Activated CD4-positive, alpha-beta T cell treated with anti-CD3 and anti-CD28 coated beads for 1 hour (primary cell): ENCODE measurements at places on chromosomes 4 and X.

GRCh38 chr4:120673696-120674095 lies 248.8 kb downstream of the PRDM5 start:
- no peak for DNase-seq

- no peak for DNase-seq
These were observed 56.5 kb downstream of the STAG2 start for GRCh38 chrX:124018023-124018422.

DNA sequence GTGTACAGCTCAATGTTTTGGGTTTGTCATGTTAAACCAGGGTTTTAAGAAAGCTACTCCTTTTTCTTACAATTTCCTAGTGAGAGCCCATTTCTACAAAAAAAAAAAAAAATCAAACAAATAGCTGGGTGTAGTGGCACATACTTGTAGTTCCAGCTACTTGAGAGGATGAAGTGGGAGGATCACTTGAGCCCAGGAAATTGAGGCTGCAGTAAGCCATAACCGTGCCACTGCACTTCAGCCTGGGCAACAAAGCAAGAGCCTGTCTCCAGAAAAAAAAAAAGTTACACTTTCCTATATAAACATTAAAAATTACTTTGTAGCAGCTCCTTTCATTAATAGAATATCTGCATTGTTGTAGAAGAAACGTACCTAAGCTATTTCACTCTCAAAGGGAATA lies 166.7 kb downstream of the HS6ST2 start:
- no peak for DNase-seq

- no peak for DNase-seq
These were observed 7.2 kb downstream of the FAM53A start for GRCh38 chr4:1676605-1677525.

DNA sequence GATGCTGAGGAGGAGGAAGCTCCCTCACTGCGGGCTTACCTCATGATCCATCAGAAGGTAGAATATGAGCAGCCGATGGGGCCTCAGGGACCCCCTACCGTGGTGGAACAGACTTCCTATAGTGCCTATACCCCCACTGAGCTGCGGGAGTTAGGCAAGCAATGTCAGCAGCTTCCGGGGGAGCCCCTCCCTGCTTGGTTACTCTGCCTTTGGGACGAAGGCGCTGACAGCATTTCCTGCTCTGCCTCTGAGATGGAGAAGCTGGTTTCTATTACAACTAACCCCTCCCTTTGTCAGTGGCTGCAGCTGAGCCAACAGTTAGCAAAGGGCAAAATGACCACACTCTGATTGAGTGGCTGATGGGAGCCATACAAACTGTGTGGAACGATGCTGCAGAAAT lies 430.7 kb downstream of the IDS start:
- no peak for DNase-seq

- no peak for DNase-seq
These were observed 64.5 kb downstream of the DKK2 start for GRCh38 chr4:106971636-106972035.

- DNase-seq = no peak
These were observed 235.9 kb upstream of the PCDH18 start for GRCh38 chr4:137768196-137768595.

- DNase-seq = no peak
These were observed 1.4 kb downstream of the PRKG2 start for GRCh38 chr4:81213671-81214070.

DNA sequence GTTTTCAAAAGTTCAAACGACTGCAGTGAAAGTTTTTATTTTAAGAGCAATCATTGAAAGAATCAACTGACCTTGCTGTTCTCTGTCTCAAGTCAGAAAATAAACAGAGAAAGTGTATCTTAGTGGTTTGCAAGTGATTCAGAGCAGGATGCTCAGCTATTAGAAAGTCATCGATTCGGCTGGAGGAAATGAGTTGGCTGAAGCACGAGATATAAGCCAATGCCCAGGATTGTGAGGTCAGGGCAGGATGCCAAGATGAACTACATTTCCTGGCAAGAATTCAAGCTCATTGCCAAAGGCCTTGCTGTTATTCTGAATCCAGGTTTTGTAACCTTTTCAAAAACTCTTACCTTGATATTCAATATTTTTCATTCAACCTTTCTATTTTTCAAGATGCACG lies 541.4 kb upstream of the BOD1L1 start:
- DNase-seq = no peak

- DNase-seq = no peak
These were observed 82.0 kb downstream of the UNC5C start for GRCh38 chr4:95466791-95467190.

GRCh38 chr4:41832961-41833360 lies 84.4 kb upstream of the PHOX2B start:
- DNase-seq = no peak

- DNase-seq = no peak
These were observed 11.2 kb downstream of the APELA start for GRCh38 chr4:164888096-164888715.

DNA sequence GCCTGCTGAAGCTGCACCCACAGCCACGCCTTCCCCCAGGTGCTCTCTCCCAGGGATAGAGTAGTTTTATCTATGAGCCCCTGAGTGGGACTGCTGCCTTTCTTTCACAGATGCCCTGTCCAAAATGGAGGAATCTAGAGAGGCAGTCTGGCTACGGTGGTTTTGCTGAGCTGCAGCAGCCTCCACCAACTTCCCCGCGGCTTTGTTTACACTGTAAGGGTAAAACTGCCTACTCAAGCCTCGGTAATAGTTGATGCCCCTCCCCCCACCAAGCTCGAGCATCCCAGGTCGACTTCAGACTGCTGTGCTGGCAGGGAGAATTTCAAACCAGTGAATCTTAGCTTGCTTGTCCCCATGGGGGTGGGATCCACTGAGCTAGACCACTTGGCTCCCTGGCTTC lies 84.5 kb downstream of the PRKG2 start:
- no peak for DNase-seq

GRCh38 chrX:11629593-11630211 lies 36.0 kb downstream of the ARHGAP6 start:
- no peak for DNase-seq

DNA sequence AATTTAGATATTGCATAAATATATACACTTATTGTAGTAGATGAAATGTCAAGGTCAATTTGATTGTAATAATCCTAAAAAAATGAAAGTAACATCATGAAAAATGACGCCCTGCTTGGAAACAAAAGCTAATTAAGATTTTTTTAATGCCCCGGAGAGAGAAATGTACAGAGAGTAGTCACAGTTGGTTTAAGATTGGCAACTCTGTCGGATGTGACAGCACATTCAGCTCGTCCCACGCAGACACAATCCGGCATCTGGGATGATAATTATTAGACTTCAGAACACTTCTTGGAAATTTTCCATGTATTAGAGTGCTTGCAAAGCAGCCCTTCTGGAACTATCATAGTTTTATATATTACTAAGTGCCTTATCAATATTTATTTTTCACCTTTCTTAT lies 478.0 kb downstream of the PDHA2 start:
- no peak for DNase-seq

GRCh38 chr4:36256398-36256891 lies 12.1 kb upstream of the ARAP2 start:
- no peak for DNase-seq

DNA sequence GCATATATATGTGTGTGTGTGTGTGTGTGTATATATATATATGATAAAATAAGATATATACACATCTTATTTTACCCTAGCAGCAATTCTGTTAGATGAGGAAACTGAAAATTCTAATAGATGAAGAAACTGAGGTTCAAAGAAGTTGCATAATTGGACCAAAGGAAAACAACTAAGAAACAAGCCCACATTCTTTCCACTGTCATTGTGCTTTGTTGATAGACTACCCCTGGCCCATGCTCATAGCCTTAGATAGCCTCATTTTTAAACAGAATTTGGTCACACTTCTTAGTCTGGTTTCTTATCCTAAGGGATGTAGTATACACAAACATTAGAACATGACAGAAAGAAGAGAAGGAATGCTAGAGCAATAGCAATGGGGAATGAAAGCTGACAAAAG lies 138.8 kb downstream of the NDST3 start:
- no peak for DNase-seq

DNA sequence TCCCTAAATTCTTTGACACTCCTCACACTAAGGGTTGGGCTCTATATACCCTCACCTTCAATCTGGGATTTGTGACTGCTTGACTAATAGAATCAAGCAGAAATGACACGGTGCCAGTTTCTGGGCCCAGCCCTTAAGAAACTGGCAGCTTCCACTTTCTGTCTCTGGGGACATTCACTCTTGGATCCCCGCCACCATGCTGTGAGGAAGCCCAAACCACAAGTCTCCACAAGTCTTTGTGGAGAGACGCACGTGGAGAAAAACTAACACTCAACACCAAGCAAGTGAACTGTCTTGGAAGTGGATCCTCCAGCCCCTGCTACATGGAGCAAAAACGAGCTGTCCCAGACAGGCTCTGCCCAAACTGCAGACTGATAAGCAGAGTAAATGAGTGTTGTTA lies 1.1 kb upstream of the EDNRA start:
- DNase-seq = no peak

- no peak for DNase-seq
These were observed 86.7 kb upstream of the PDHA1 start for GRCh38 chrX:19256986-19257385.

- DNase-seq = no peak
These were observed 10.8 kb upstream of the PITX2 start for GRCh38 chr4:110633358-110634341.

GRCh38 chr4:22596409-22596808 lies 80.5 kb upstream of the ADGRA3 start:
- no peak for DNase-seq

- DNase-seq = no peak
These were observed 318.7 kb downstream of the CAMK2D start for GRCh38 chr4:113442826-113443225.

- no peak for DNase-seq
These were observed 25.6 kb downstream of the PTTG2 start for GRCh38 chr4:37985730-37986275.

DNA sequence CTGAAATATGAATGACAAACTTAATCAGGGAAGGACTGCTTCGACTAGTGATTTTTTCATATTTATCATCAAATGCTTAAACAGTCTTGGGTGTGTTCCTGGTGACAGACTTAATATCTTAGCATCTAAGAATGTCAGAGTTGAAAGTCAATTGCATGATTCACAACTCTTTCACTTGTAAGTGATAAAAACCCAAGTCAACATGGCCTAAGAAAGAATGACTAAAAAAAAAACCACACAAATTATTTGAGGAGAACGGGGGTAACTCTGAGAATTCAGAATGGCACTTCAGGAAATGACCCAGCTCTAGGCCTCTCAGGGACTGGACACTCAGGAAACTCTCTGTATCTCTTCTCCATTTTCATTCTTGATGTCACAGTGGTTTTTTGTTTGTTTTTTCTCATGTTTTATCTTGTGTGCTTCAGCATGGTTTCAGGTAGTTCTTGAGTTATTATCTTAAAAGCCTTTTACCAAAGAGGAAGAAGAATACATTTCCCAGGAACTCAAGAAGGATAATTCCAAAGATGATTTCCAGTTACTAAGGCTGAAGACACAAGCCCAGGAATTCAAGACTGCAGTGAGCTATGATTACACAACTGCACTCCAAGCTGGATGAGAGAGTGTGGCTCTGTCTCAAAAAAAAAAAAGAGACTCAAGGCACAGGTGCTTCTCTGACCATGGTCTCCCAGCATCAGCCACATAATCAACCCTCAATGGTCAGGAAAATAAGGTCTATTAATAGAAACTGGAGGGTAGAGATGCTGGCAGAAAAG lies 1697.8 kb upstream of the IGFBP7 start:
- DNase-seq = no peak

DNA sequence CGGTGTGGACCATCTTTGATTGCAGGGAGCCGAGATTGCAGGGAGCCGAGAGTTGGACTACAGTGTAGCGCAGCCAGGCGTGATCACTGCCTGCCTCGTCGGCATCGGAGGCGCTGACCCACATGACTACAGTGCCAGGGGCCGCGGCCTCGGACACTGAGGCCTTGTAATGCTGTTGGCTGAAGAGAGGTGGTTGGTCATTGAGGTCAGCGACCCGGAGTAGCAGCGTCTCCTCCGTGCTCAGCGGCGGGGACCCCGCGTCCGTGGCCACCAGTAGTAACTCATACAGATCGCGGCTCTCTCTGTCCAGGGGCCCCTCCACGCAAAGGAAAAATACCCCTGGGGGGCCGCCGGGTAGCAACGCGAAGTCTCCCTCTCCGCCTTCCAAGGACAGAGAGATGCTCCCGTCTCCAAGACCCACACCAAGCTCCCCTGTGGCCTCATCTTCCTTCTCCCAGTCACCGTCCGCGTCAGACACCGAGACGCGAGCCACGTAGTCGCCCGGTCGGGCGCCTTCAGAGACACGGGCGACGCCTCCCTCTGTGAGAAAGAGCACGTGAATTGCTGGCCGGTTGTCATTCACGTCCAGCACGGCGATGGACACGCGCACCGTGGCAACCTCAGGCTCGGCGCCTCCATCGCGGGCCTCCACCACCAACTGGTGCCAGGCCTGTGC lies 1.9 kb downstream of the DCHS2 start:
- no peak for DNase-seq

DNA sequence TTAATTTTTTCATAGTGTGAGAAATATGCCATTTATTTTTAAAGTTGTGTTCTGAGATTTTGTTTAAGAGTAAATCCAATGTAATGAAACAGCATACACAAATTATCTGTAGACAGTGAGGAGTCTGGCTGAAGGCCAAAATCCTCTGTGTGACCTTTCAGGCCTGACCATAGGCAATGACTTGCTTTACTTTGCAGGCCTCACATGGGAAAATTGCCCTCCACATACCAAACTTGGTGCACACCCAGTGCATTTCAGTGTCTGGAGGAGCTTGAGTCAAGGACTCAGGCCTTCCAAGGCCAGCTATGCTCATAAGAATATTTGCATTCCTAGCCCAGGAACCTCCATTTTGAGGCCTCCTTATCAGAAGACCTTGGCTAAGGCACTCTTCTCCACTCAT lies 430.1 kb downstream of the GABRG1 start:
- DNase-seq = no peak

- no peak for DNase-seq
These were observed 90.6 kb downstream of the ZNF518B start for GRCh38 chr4:10366628-10367027.

DNA sequence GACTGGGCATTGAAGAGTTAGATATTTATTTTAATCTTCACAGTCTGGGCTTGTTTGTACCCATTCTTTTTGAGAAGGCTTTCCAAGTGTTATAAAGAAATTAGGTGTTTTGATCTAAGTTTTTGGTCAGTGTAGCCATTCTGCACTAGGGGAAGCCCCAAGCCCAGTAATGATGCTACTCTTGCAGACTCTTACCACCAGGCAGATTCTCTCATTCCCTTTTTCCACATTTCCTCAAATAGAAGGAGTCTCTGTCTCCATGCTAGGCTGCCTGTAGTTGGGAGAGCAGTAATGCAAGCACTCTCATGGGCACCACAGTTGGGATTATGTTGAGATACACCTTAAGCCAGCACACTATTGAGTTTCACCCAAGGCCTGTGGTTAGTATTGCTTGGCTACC lies 21.5 kb downstream of the CDX4 start:
- DNase-seq = no peak

- DNase-seq = no peak
These were observed 249.4 kb downstream of the ARHGAP10 start for GRCh38 chr4:147981305-147981704.

GRCh38 chrX:28010875-28011274 lies 29.6 kb upstream of the DCAF8L1 start:
- no peak for DNase-seq
